ENCODE measurements at places on chromosomes 12 and 14.
A peak's percentile ranks its signal among the peaks of the same experiment; 100 is the strongest.

- no peak for DNase-seq
These were observed 11.8 kb upstream of the CD27 start for GRCh38 chr12:6432991-6433390.

DNA sequence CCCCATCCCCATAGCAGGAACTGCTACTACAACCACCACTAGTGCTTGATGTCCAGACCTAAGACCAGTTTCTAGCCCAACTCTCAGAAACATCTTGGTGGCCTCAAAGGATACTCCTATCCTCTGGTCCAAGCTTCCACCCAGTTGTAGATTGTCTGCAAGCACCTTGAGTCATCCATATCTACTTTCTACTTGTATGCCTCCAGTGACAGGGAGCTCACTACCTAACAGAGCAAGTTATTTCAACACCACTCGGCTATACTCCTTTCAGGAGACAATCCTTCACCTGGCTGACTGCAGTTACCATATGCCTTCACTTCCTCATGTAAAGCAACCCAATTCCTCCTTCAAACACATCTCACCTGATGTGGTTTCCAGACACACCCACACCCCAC is 49.5 kb downstream of the KDM2B start:
- DNase-seq, result no peak

GRCh38 chr12:119748497-119748896 is 80.6 kb downstream of the PRKAB1 start:
- DNase-seq, result no peak

DNA sequence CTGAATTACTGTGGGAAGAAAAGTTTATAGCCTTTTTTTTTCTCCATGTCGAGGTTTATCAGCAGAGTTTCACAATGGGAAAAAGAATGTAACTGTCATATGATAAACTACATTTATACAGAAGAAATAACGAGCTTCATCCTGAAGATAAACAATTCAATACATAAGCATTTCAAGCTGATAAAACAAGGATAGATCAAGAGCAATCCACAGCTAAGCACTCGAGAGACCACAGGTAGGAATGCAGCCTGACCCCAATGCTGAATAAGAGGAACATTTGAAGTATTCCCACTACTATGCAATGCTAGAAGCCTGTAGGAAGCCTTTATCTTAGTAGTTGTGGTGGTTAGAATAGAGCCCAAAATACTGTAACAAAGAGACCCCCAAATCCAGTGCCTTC is 32.6 kb upstream of the DAAM1 start:
- DNase-seq, result no peak

- no peak for DNase-seq
These were observed 2.1 kb downstream of the RNASE13 start for GRCh38 chr14:21032326-21033132.

DNA sequence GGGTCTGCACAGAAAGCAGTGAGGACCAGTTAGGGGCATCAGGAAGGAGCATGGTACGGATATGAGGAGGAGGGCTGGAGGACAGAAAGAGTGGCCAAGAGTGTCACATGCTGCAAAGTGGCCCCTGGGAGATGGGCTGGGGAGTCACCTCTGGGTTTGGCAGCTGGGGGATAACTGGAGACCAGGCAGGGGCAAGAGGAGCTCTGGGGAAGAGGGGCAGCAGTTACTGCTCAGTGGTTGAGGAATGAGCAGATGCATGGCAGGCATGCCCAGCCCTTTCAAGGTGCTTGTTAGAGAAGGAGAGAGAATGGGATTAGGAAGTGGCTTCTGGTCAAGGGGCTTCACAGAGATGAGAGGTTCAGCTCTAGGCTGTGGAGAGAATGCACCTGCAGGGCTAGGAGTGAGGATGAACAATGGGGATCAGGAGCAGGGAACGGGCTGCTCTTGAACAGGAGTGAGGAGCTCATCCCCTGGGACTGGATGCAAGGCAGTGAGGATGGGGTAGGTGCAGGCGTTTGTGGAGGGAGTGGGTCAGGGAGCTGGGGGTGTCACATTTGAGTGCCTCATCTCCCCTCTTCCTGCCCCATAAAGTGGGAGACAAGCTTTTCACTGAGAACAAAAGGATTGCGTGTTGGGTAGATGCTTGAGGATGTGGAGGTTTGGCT is 127.5 kb downstream of the PAPOLA start:
- DNase-seq, result no peak

DNA sequence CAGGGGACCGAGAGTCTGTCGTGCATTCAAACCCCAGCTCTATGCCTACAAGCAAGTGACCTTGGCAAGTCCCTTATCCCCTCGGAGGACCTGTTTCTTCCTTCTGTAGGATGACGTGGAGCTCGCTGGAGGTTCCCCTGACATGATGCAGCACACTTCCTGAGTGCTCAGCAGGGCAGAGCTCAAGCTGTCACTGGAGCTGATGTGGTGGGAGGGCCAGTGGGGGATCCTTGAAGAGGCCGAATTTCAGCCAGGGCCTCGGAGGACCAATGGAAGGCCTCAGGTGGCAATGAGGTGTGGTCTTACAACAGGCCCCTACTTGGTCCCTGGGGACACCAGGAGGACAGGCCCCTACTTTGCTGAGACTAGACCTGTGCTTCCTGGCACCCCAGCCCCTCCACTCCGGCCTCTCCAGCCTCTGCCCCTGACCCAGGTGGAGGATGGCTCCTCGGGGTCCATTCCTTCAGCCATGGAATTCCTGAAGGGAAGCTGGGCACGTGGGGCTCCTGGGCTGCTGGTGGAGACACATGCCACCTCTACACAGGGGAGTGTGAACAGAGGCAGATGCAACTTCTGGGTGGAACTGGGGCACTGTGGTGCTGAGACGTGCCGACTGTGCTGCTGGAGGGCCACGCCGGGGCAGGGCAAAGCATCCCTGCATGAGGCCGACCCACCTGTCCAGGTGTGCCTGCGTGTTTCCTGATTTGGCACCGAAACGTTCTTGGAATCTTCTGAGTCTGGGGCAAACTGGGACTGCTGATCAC is 18.7 kb upstream of the KIF26A start:
- no peak for DNase-seq

DNA sequence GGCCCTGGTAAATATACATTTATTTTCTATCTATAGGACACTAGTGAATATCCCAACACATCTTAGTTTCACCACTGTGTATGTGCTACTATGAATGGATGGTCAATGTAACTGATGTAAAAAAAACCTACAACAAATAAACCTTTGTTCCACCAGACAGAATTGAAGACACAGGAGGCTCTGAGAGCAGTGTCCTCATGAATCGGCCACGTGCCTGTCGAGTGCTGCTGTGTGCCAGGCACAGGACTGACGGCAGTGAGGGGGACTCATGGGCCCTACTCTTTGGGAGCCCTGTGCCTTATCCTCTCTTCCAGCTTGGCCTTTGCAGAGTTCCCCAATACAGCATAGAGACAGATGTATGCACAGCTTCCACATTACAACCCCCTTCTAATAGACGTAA is 18.2 kb downstream of the CINP start:
- no peak for DNase-seq

- no peak for DNase-seq
These were observed 106.1 kb downstream of the DAD1 start for GRCh38 chr14:22482782-22483553.

- no peak for DNase-seq
These were observed 268.3 kb downstream of the C12orf50 start for GRCh38 chr12:87760943-87761342.

- no peak for DNase-seq
These were observed 70.5 kb downstream of the ESRRB start for GRCh38 chr14:76446486-76446885.

- DNase-seq, result no peak
These were observed 60.7 kb upstream of the DCD start for GRCh38 chr12:54708826-54709225.

GRCh38 chr12:113852264-113852663 is 113.9 kb downstream of the RBM19 start:
- no peak for DNase-seq

- no peak for DNase-seq
These were observed 542.4 kb downstream of the DIO2 start for GRCh38 chr14:79668951-79669350.

- DNase-seq, result no peak
These were observed 35.5 kb downstream of the CCDC92 start for GRCh38 chr12:123936956-123937706.

- no peak for DNase-seq
These were observed 767.3 kb upstream of the TBX3 start for GRCh38 chr12:115451151-115451779.

DNA sequence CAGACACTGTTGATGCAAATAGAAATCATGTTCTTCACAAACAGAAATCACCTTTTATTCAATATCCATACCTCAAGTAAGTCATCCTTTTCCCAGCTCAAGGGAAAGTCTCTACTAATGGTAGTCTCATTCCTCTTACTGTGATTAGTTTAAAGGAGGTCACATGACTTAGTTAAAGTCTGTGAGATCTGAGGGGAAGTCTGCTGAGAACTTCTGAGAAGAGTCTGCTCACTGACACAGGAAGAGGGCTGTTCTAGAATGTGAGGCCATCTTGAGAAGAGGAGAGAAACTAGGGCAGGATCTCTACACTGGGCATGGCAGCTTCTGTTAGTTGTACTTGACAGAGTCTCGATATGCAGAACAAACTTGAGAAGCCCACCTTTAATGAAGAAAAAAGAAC is 146.8 kb downstream of the C12orf42 start:
- no peak for DNase-seq

GRCh38 chr12:78680596-78680995 is 184.0 kb upstream of the SYT1 start:
- no peak for DNase-seq

GRCh38 chr12:120886199-120887018 is 17.7 kb downstream of the SPPL3 start:
- DNase-seq, result no peak

- DNase-seq, result no peak
These were observed 21.3 kb downstream of the YBX3 start for GRCh38 chr12:10701843-10702242.

GRCh38 chr14:78327426-78328221 is 157.5 kb downstream of the NRXN3 start:
- DNase-seq, result no peak

- DNase-seq, result no peak
These were observed 197.4 kb downstream of the DUSP6 start for GRCh38 chr12:89154743-89155499.

- DNase-seq, result peak; percentile 25
These were observed 614 bp upstream of the ARF6 start for GRCh38 chr14:49892301-49892635.

DNA sequence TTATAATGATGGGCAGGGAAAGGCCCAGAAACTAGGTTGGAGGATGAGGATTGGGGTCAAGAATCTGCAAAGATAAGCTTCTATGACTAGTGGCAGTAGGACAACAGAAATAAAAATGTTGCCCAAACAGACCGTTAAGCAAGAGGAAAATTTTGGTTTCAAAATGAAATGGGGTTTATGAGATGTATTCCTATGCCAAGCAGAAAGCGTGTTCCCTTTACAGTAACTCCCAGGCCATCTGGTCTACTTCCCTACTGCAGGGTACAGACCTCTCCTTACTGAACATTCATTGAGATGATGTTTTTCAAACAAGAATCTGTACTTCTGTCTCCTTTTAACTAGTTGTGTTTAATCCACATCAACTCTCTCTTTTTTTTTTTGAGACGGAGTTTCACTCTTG is 20.4 kb upstream of the TMEM229B start:
- no peak for DNase-seq

GRCh38 chr12:4213471-4213870 is 60.1 kb upstream of the CCND2 start:
- no peak for DNase-seq

DNA sequence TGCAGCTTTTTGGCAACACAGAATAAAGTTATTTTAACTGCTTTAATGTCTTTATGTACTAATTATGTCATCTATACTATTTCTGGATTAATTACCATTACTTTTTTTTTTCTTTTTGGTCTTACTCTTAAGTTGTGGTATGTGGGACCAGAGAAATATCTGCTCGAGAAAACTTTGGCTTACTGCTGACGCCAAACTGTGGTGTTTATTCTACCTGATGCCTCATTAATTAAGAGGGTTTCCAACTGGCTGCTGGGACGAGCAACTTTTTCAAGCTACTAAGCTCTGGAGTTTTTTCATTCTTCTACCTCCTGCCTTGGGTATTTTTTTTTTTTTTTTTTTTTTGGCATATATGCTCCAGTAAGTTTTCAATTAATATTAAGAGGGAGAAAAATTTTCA is 1257.5 kb downstream of the FSCB start:
- DNase-seq, result no peak

- DNase-seq, result no peak
These were observed 25.1 kb downstream of the NCOR2 start for GRCh38 chr12:124542021-124542949.

DNA sequence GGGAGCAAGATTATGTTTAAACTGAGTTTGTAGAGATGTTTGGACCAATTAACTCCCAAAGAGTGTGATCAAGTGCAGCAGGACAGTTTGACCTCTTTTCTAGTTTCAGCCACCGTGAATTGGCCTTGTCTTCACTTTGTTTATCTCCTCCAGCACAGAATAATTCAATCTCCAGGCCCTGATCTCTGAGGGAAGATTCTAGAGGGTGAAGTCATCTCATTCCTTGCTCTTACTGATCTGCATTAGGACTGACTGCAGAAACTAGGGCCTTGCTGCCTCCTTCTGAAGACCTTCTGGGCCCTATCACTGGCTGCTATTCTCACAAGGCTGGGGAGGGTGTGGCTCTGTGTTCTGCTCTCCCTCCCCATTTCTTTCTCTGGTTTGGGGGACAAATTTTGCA is 29.4 kb downstream of the C12orf75 start:
- DNase-seq, result no peak
